ENCODE measurements at places on chromosomes 1 and 21.

GRCh38 chr21:19510653-19511052 is 1107.1 kb upstream of the TMPRSS15 start:
- no peaks in the 10 kb centered on the region for H3K27me3 ChIP-seq
- DNase-seq: no peak

DNA sequence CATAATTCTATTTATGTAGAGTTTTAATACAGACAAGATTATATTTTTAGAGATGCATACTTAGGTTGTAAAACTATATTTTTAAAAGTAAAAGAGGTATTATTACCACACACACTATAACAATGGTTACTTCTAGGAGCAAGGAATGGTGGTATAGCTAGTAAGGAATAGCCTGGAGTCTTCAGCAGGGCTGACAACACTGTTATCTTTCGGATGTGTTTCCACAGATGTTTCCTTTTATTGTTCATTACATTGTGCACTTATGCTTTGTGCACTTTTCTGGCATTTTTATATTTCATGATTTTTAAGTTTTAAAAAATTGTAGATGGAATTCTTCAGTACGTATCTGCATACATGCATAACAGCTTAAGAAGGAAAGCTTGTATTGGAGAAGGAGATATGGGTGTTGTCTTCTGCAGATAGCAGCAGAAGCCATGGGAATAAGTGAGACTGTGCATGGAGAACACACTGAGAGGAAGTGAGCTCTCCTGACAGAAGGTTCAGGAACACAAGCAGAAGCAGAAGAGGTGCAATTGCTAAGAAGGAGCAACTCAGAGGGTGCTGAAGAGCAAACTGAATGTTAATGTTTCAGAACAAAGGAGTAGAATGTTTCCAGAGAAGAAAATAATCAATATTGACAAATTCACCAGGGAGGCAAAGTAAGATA is 91.8 kb downstream of the UCHL5 start:
- no peaks in the 10 kb centered on the region for H3K4me1 ChIP-seq
- no peak overlapping the region for H3K4me3 ChIP-seq
- no peak overlapping the region for H3K27ac ChIP-seq
- no peak for DNase-seq
- no peaks in the 10 kb centered on the region for H3K27me3 ChIP-seq

DNA sequence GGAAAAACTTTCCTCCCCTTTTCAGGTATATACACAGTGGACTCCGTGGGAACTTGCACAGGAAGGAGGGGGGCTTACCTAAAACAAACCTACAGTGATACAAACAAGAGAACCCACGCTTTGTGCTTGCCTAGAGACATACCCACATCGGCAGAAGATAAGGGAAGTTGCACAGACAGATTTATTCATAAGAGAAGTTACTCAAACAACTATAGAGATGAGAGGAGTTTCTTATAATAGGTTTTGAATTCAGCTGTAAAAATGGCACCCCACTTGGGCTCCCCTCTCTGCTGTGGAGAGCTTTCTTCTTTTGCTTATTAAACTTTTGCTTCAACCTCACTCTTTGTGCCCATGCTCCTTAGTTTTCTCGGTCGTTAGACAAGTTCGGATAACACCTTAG is 1.8 kb upstream of the DUSP12 start:
- H3K27ac ChIP-seq: no peak overlapping the region
- H3K36me3 ChIP-seq: no peaks in the 10 kb centered on the region
- no peak overlapping the region for H3K4me3 ChIP-seq

DNA sequence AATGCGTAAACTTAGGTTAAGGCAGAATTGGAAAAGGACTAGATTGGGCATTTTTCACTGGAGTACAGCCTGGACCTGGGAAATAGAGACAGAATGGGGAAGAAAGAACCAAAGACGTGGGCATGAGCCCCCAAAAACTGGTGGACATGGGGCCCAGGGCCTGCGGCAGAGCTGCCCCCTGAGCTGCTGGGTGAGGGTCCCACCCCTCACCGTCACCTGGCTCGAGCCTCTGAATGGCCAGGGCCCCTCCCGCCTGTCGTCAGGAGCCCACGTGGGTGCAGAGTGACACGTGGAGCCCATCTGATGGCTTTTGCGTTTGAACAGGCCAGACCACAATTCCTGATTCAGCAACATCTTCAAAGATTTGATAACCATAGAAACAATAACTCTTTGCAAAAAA is 360.9 kb upstream of the VAMP3 start:
- H3K4me3 ChIP-seq: no peak overlapping the region
- H3K27me3 ChIP-seq: no peaks in the 10 kb centered on the region
- H3K27ac ChIP-seq: no peak overlapping the region
- H3K36me3 ChIP-seq: no peaks in the 10 kb centered on the region

DNA sequence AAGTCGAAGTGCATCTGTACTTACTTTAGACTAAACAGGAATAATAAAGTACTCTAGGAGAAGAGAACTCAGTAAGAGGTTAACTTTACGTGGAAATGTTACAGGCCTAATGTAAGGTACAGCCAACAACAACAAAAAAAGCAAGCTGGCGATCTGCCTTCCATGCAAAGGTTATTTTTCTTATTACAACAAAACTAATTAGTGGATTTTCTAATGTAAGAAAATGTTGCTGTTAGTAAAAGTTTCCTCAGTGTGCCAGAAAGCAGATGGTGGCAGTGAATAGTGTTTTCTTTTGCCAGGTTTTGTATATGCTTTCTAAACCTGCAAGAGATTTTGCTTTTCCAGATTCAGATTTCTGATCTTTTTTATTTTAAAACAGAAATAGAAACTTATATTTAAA is 179.2 kb downstream of the NFIA start:
- no peak for DNase-seq
- H3K27ac ChIP-seq: no peak overlapping the region
- no peaks in the 10 kb centered on the region for H3K36me3 ChIP-seq
- no peaks in the 10 kb centered on the region for H3K4me1 ChIP-seq
- H3K27me3 ChIP-seq: no peaks in the 10 kb centered on the region
- H3K4me3 ChIP-seq: no peak overlapping the region

Data from uterus (tissue), 4 donors.